CD4-positive, alpha-beta memory T cell (primary cell): ENCODE measurements at places on chromosomes 7 and 10.
A peak's percentile ranks its signal among the peaks of the same experiment; 100 is the strongest.

DNA sequence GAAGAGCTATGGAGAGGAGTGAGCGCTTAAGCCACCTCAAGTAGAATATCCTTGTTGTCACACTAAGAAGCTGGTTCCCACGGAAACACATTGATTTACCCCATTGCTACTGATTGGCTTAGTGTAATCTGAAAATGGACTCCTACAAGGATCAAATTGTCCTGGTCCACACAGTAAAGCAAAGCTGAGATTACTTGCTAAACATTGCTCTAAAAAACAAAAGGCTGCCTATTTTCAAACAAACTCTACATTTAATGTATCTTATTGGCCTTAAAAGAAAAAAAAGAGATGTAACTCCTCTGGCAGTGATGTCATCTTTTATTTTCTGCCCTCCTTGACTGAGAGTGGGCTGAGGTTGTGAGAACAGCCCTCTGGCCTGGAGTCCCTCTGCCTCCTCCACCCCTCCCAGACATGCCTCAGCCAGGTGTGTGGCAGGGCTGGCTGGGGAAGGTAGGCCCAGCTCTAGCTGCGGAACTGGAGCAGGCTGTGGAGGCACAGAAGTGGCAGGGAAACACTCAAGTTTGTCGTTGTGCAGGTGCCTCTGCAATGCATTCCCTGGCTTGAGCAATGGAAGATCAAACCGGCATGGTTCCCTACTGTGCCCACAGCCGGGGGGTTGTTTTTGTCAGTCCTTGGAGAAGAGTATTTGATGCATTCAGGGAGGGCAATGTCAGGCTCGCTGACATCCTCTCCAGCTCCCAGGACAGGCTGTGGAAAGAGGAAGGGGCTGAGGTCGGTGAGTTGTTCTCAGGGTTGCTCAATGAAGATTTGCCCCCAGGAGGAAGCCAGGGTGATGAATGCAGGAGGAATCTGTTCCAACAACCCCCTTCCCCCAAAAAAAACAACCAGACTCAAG, 9.1 kb downstream of the KLF6 start:
- DNase-seq, result no peak

GRCh38 chr7:66142996-66143395, 28.3 kb downstream of the CRCP start:
- no peak for DNase-seq

- no peak for DNase-seq
Measured at GRCh38 chr7:1085266-1085665, 2.6 kb upstream of the GPER1 start.

GRCh38 chr10:34172936-34173533, 642.1 kb downstream of the PARD3 start:
- no peak for DNase-seq

DNA sequence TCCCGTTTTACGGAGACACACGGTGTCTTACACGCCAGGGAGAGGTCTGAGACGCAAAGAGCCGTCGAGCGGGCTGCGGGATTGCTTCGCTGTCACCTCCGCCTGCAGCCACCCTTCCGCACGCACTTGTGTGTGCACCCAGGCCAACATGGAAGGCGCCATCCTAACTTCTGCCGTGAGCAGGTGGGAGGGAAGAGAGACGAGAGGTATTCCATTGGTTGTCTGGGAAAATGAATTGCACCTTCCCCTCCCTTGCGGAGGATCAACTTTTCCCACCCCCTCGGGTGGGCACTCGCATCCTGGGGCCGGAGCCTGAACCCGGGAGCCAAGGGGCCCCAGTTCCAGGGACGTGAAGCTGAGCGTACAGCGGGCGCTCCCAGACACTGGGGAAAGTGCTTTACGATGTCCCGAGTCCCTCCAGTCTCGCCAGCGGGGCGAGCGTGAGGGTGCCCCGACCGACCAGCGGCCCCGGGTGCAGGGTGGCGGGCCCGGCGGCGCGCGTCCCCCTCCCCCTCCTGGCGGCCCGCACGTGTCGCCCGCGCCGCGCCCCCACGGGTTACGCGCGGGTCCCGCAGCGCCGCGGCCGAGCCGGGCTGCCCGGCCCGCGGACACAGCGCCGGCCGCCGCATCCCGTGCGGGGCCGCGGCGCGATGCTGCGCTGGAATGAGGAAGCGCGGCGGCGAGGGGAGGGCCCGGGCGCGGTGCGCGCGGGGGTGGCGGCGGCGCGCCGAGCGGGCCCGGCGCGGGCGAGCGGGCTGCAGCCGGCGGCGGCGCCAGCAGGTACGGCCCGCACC, 984 bp upstream of the IKZF1 start:
- DNase-seq, result peak; percentile 51

DNA sequence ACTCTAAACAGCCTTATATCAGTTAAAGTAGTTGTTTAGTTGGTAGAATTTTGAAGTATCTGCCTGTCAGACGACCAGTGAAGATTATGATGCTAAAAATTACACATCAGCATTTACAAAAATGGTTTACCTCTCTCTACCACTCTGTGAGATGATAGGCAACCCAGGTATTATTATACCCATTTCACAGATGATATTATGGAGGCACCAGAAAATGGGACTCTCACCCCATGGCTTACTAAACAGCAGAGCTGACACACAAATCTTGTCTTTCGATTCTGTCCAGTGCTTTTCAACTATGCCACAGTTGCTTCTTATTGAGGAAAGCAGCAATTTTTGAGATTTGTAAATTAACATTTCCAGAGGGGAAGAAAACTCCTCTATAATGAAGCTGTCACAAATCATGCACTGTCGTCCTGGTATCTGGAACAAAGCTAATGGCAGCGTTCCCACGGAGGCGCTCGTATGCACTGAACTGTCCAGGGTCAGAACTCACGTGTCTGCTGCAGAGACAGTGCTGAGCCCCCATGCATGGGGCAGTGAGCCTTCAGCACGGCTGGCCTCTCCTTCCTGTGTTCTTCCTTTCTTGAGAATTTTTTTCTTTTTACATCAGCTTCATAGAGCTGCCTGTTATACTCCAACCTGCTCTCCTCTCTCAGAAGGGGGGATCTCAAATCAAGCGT, 381.1 kb downstream of the SDK1 start:
- no peak for DNase-seq

DNA sequence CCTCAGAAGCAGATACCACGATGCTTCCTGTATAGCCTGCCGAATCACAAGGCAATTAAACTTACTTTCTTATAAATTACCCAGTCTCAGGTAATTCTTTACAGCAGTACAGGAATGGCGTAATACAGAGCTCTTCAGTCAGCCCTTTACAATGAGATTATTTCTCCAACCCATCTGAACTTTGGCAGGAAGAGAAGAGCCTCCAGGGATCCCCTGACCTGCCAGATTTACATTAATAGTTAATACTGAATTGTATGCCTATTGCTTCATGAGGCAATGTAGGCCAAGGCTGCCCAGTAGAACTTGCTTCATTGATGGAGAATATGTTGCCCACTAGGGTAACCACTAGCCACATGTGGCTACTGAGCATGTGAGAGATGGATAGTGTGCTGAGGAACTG, 608.7 kb downstream of the SH2D4B start:
- DNase-seq, result no peak

DNA sequence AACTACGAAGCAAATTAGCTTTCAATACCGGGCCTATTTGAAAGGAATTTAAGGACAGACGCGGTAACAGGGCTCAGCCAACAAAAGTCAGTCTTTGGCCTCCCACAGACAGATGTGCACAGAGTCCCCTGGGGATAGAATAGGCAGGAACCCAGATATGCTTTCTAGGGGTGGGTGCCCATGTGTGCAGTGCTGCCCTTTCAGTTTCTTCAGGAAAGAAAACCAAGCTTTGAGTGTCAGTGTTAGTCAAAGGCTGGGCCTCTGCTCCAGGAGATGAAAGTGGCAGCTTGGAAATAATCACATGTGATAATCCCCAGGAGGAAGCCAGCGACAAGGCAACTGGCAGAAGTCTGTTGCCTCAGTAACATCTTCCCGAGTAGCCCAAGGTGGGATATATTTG, 43.8 kb upstream of the CSTF2T start:
- DNase-seq, result no peak

GRCh38 chr10:95837783-95838182, 70.0 kb upstream of the CC2D2B start:
- no peak for DNase-seq

DNA sequence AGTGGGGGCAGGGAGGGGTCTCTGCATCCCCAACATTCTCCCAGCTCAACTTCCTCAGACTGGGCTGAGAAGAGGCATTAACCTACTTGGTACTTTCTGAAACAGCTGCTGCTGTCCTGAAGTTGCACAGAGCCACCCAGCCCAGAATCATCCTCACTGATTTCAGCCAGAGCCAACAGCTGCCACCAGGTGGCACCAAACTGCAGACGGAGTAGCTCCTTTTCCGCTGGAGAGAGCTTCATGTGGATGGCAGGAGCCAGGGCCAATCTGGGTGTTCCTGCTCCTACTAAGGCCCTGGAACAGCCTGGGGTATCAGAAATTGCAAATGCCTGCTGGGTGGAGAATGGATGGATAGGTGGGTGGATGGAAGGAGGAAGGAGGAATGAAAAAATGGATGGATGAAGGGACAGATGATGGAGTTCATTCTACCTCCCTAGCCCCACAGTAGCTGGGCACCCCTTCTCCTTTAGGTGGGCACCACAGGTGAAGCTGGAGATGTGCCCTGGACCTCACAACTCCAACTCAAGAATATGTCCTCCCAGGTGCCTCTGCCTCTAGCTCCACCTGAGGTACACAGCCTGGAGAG, 11.8 kb upstream of the DRGX start:
- peak; percentile 54 for DNase-seq

GRCh38 chr10:19922236-19922963, 106.2 kb downstream of the PLXDC2 start:
- DNase-seq, result no peak

- no peak for DNase-seq
Measured at GRCh38 chr7:28104041-28104541, 76.5 kb downstream of the JAZF1 start.

GRCh38 chr7:50461695-50462094, 11.5 kb upstream of the FIGNL1 start:
- DNase-seq, result no peak

DNA sequence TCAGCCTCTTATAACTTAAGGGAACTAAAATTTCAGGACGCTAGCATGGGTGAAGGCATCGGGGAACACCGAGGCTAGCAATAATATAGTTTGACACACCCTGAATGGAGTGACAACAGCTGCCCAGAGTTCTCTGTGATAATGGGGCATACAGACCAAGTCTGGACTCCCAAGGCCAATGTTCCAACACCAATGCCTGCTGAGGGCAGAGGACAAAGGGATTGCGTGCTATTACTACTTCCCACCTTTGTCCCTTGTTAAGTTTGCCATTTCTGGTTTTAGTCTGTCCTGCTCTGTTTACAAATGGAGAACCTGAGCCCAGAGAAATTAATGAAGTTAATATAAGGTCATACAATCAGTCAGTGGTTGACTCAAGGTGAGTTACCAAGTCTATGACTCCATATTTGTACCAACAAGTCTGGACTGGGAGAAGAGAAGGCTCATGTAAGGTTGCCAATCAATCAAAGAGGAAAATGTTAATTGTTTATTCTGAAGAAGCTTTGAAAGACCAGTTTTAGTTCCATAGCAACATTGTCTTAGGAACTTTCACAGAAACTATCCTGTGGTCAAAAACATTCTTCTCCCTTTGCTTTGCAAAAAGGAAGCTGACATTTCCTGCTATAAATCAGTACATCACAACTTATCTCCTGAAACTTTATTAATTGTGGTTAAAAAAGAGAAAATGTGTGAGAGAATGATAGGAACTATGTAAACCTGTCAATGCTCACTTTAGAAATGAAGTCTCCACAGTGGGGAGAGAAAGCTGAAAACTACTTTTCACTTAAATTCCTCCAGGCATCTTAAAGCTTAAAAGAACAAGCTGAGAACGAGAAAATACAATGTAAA, 74.5 kb downstream of the CCDC6 start:
- DNase-seq, result no peak

- DNase-seq, result no peak
Measured at GRCh38 chr10:623014-623413, 66.5 kb downstream of the DIP2C start.

GRCh38 chr7:43148161-43148731, 35.8 kb downstream of the HECW1 start:
- DNase-seq, result no peak

- no peak for DNase-seq
Measured at GRCh38 chr7:28474282-28474638, 61.9 kb downstream of the CREB5 start.

DNA sequence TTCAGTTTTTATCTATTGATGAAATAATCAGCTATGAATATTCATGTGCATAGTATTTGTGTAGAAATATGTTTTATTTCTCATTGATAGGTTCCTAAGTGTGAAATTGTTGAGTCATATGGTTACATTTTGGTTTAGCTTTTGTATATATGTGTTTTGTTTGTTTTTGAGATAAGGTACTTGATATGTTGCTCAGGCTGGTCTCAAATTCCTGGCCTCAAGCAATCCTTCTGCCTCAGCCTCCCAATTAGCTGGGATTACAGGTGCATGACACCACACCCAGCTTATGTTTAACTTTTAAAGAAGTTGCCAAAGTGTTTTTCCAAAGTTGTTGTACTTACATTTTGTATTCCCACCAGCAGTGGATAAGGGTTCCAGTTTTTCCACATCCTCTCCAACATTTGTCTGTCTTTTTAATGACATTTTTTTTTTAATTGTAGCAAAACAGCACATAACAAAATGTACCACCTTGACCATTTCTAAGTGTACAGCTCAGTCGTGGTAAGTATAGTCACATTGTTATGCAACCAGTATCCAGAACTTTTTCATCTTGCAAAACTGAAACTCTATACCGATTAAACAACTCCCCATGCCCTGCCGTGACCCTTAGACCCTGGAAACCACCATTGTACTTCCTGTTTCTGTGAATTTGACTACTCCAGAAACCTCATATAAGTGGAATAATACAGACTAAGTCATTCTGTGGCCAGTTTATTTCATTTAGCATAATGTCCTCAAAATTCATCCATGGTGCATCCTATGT, 12.6 kb upstream of the UBE2D1 start:
- no peak for DNase-seq

GRCh38 chr10:188546-188945, 53.3 kb downstream of the ZMYND11 start:
- DNase-seq, result no peak

DNA sequence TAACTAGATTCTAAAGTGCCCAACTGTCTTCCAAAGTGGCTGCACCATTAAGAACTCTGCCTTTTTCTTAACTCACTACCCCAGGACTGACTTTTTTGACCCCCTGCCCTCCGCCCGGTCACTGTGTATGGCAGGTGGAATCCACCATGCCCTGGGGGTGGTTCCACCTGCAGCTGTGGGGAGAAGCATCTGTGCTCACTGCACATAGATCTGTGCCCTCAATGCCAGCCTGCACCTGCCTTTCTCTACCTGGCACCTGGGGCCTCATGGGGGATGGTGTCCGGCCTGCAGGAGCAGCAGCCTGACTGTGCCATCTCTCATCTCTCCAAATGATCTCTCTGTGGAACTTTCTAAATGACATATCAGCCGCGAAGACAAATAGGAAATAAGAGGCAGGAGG, 353.5 kb downstream of the PAXIP1 start:
- DNase-seq, result no peak

DNA sequence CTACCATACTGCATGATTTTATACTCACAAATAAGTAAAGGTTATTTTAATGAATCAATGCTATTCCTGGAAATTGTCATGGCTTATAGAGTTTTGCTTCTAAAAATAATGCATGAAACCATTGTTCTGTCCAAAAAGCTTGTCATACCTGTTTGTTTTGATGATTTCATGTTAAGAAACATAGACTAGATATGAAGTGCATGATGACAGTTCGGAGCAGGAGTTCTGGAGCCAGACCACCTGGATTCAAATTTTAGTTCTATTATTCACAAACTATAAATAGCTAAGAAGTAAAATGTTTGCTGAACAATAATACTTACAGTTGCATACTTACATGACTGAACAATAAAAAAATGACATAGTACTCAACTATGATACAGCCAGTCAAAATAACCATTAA, 107.0 kb upstream of the AKR1E2 start:
- no peak for DNase-seq

GRCh38 chr10:93250010-93250409, 176.3 kb downstream of the CYP26A1 start:
- no peak for DNase-seq
